ENCODE measurements at places on chromosomes 12 and 14.

- DNase-seq: no peak
These were observed 1.8 kb downstream of the GALNT6 start for GRCh38 chr12:51389302-51389999.

DNA sequence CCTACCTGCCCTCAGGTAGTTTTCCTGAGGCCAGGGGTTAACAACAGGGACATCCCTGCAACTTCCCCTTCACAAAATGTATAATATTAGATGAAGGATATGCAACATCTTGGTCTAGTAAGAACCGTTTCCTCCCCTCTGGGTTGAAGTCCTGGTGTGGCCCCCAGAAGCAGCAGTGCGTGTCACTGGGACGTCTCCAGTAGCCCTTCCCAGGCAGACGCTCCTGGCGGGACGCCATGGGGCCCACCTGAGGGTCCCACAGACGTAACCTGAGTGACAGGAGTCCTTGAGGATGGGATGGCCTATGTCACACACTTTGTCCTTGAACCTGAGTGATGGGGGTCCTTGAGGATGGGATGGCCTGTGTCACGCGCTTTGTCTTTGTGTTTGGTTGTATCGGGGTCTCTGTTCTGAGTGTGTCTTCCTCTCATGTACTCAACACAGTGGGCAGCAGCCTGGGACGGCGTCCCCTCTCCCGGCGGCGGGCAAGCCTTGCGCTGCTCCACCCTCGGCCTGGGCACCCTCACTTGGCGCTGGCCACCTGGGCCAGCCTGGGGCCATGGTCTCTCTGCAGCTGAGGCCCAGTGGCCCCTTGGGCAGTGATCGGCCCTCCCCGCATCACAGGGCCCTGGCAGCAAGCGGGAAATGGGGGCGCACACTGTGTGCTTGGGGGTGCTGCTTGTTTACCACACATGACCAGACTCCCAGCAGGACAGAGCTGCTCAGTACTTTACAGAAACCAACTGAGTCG, 14.3 kb upstream of the AMN start:
- no peak for DNase-seq

GRCh38 chr12:130181211-130181610, 18.9 kb downstream of the FZD10 start:
- DNase-seq: no peak

DNA sequence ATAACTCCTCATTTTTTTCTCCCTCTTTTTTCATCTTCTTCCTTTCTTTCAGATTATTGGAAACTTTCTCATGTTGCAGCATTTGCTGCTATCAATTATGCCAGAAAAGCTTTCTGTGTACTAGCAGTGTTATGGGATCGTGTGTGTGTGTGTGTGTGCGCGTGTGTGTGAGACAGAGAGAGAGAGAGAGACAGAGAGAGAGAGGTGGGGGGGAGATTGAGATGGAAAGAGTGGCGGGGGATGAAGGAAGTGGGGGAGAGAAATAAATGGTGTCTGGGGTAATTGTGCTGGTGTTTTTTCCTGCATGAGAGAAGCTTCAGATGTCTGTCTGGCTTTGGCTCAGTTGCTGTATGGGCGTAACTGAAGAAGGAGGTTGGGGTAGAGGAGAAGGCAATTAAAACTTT, 268.9 kb downstream of the RAD51B start:
- DNase-seq: no peak

DNA sequence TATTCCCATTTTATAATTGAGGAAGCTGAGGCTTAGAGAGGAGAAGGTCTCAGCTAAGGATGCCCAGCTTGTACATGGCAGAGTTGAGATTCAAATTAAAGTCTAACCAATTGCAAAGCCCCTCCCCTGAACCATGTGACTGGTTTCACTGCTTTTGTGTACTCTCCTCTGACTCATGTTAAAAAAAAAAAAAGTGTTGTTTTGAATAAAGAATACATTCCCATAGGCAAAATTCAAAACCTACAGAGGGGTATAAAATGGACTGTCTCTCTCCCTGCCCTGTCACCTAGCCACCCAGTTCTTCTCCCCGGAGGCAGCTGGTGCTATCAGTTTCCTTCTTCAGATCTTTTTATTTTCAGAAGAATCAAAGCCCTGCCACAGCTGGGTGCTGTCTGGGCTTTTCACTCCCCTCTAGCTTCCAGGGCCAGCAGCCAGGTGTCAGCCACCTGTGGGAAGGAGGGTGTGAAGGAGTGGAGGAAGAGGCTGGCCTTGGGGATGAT, 5.4 kb downstream of the PSMD9 start:
- DNase-seq: no peak

GRCh38 chr12:31590642-31591379, at the start of gene DENND5B:
Gene DENND5B, minus strand, starts transcription at chr12:31591136. Its CDS starts 304 bp downstream, at chr12:31590832.
- no peak for DNase-seq

GRCh38 chr12:123757561-123757960, 4.5 kb upstream of the DNAH10 start:
- DNase-seq: no peak

DNA sequence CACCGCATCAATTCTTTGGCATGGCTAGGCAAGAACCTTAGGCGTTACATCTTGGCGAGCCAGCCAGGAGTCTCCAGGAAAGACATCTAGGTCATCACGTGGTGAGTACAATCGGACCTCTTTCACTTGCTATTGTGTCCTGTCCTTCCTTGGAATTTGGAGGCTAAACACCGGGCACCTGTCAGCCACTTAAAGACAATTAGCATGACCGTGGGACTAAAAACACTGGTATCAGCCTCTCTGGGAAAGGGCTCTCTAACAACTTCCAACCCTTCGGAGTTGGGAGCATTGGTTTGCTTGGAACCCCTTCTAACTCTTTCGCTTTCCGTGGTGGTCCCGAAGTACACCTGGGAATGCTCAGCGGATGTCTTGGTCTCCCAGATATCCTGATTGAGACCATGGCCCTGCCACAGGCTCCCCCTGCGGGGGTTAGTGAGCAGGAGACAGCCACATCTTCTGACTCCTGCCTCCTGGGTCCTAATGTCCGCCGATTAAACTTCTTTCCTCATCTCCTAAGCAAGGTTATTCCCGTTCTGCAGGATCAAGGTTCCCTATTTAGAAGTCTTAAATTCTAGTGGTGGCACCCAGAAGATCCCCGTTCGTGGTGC, 971.7 kb downstream of the FSCB start:
- DNase-seq: no peak

DNA sequence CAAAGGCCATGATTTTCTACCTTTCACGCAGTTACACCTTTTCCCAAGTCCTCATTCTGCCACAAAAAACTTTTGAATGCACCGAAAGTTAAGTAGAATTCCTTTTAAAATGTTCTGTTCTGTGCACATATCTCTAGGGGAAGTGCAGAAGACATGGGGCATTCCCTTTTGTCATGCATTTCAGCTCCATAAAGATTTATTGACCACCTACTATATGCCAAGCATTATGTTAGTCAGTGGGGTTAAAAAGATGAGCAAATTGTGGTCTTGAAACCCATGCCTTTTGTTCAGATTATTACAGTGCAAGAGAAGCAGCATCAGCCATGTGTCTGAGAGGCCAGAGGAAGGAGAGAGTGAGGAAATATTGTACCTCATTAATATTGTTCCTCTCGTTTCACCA, 338.5 kb downstream of the RGS6 start:
- DNase-seq: no peak

- no peak for DNase-seq
These were observed 98.0 kb upstream of the RTL1 start for GRCh38 chr14:101001311-101002069.

- no peak for DNase-seq
These were observed 81.6 kb downstream of the ADGRD1 start for GRCh38 chr12:131035245-131035681.

DNA sequence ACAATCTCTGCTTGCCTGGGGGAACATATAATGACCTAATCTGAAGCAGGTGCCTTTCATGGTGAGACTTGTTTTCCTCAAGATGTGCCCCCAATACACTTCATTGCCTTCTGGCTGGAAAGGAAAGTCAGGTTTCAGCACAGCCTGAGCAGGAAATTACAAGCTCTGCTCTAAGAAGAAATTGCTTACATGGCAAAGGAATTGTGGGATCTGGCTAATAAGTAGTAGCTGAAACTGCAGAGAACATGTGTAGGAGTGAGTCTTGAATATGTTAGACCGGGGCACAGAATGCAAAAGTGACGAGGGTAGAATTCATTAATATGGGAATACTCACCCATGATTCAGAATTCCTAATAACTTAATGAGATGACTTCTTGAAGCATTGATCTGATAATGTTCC, 6.3 kb upstream of the CFAP54 start:
- no peak for DNase-seq

GRCh38 chr14:46250113-46250703, 401.4 kb downstream of the RPL10L start:
- no peak for DNase-seq

DNA sequence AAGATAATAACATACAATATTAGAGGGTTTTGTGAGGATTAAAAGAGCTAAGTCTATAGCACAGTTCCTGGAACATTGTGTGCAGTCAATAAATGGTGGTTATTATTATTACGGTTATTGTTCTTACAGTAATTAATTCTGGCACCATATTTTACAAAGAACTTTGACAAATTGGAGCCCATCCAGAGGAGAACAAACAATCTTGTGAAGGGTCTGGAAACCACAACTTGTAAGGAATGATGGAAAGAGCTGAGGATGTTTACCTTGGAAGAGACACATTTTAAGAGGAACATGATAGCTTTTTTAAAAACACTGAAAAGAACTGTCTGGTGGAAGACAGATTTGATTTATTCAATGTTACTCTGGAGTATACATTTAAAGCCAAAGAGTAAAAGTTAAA, 150.5 kb upstream of the KRR1 start:
- DNase-seq: no peak

DNA sequence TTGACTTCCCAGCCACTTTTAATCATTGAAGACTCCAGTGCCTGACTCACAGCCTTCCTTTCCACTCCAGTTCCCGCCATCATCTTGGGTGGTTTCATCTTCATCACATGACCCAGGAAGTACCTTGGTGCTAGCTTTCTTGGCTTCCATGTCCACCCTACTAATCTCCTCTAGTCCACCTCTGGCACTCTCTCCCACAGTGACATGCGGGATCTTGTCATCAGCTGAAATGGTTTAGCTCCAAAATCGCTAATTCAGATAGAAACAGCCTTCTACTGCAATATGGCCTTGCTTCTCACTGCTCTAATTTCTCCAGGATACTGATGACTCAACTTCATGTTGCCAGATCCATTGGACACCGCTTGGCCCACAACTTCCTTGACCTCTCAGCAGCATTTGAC, 24.5 kb downstream of the WDR20 start:
- no peak for DNase-seq

GRCh38 chr12:56831936-56832335, 68.8 kb downstream of the HSD17B6 start:
- no peak for DNase-seq

DNA sequence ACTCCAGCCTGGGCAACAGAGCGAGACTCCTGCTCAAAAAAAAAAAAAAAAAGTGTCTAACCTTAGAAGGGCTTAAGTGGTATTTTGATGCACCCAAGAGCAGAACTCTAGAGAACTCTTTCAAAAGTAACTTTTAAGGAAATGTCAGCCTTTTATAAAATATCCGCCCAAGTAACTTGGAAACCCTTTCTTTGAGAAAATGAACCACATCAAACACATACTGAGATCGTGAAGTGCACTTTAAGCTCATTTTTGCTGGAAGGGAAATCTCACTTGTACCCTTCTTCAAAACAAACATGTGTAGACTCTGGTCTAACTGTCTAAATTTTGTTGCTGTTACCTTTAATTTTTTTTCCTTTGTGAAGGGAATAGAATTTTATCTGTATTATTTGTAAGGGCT, 5.5 kb downstream of the C12orf56 start:
- no peak for DNase-seq

GRCh38 chr14:50941151-50941550, 3.1 kb downstream of the PYGL start:
- DNase-seq: no peak

DNA sequence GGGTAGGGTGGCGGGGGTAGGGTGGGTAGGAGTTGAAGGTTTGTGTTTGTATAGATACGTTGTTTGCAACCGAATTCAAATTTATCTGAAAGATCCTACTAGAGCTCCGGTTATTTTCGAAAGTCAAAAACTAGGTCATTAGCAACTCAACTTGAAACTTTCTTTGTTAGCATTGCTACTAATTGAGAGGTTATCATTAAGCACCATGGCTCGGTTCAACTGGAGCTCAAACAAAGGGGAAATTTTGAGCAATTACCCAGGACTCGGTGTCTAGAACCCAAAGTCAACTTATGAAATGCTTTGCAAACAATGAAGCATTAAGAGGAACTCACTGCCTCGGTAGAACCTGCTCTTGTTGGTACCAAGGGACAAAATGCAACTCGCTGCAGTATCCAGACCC, 207.7 kb downstream of the BCAT1 start:
- no peak for DNase-seq

GRCh38 chr14:64060648-64061096, 207.9 kb downstream of the SYNE2 start:
- no peak for DNase-seq

- DNase-seq: no peak
These were observed 438.1 kb downstream of the IPO8 start for GRCh38 chr12:30257618-30258017.

DNA sequence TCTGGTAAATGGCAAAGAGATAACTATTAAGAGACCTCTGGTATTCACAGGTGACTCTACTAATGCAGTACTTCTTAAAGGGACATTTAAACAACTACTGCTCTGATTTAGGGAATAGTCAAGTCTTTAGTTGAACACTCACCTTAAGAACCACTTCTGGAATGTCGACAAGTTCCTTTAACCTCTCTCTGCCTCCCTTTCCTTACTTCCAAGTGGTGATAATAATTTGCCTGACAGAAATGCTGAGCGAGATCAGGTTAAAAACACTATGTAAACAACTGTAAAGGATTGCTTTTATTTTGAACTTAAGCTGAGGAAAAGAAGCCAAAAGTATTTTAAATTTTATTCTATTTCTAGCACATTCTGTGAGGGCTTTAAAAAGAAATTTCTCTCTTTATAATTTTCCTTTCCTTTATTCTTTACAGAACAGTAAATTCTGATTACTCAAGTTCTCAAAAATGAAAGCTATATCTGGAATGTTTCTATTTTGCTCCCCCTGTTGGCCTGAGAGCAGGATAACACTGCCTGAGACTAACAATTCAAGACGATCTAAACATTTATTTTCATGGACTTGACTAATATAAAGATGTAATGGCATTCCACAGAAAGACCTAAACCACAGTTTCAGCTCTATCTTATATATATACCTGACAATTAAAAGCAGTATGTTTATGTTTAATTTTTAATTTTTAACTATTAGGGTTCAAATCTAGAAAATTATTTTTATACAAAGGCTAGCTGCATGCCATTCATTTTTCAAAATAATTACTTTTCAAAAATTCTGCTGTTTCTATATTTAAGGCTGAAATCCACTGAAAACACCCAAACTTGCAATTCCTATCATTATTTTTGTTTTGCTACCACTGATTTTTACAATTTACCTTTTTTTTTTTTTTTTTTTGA, 29.2 kb downstream of the ZCCHC8 start:
- DNase-seq: no peak

DNA sequence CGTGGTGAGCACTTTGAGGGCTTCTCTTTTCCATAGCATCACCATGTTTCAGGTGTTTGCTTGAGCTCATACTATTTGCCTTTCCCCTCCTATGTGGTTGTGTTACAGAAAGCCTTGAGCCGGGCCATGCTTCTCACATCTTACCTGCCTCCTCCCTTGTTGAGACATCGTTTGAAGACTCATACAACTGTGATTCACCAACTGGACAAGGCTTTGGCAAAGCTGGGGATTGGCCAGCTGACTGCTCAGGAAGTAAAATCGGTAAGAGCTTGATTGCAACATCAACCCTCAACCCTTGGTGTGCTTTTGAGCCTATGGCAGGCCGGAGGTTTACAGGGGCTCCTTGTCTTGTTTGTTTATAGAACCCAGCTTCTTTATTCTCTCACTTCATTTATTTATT, 8.1 kb downstream of the LETMD1 start:
- no peak for DNase-seq

Data from stimulated activated CD8-positive, alpha-beta memory T cell treated with anti-CD3 and anti-CD28 coated beads, Interleukin-2, amount 100 ng/mL, for 1 hour (primary cell).